Esophagus mucosa (tissue), 1 donor: ENCODE measurements at places on chromosomes 12 and 14. TPM values are rescaled to one million over a fixed set of nuclear protein-coding genes. Genes with fewer than 3 reads are reported as not detected.

Gene ZNF10
- total RNA-seq, result 2.4 TPM

Gene CSAD
- 17.1 TPM for total RNA-seq

Gene TSPAN8
- total RNA-seq, result 0.60 TPM

Gene NRXN3
- total RNA-seq, result 0.60 TPM

Gene ZNF268
- total RNA-seq, result 13.0 TPM

Gene FBLN5
- total RNA-seq, result 2.8 TPM

Gene CRACR2A
- total RNA-seq, result 3.0 TPM

Gene METTL17
- 37.8 TPM for total RNA-seq

Gene TSHR
- total RNA-seq, result not detected

Gene MED6
- 22.2 TPM for total RNA-seq

Gene BDKRB2
- total RNA-seq, result 22.1 TPM

Gene KRT79
- total RNA-seq, result 0.32 TPM

Gene CIDEB
- total RNA-seq, result 27.4 TPM

Gene BEGAIN
- total RNA-seq, result 0.68 TPM

Gene COX8C
- not detected for total RNA-seq

Gene C1S
- 36.5 TPM for total RNA-seq

Gene KIF5A
- 0.16 TPM for total RNA-seq

Gene ARL6IP4
- total RNA-seq, result 134 TPM

Gene ADAM21
- not detected for total RNA-seq

Gene OR4E2
- total RNA-seq, result not detected

Gene CLEC12A
- total RNA-seq, result 0.36 TPM

Gene ERBB3
- 68.1 TPM for total RNA-seq

Gene ZFYVE21
- total RNA-seq, result 58.8 TPM

Gene C12orf75
- 49.7 TPM for total RNA-seq

Gene GNG2
- total RNA-seq, result 1.5 TPM

Gene KLRC1
- not detected for total RNA-seq
